ENCODE measurements at places on chromosomes 6 and 20. TPM values are rescaled to one million over a fixed set of nuclear protein-coding genes. Genes with fewer than 3 reads are reported as not detected.

DNA sequence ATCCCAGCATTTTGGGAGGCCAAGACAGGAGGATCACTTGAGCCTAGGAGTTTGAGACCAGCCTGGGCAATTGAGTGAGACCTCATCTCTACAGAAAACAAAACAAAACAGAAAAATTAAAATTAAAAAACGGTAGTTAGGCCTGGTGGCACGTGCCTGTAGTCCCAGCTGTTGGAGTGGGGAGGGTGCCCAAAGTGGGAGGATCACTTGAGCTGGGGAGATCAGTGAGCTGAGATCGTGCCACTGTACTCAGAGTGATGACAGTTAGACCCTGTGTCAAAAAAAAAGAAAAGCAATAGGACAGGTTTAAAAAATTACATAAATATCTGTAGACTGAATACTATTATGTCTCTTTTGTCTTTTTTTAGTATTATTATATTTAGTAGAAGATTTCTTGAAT lies 64.3 kb downstream of the ITCH start:
- DNase-seq = no peak

GRCh38 chr20:58788896-58789544 lies 61.7 kb downstream of the GNAS-AS1 start:
- no peak for DNase-seq

GRCh38 chr6:95949985-95950384 lies 65.8 kb upstream of the FUT9 start:
- DNase-seq = no peak

DNA sequence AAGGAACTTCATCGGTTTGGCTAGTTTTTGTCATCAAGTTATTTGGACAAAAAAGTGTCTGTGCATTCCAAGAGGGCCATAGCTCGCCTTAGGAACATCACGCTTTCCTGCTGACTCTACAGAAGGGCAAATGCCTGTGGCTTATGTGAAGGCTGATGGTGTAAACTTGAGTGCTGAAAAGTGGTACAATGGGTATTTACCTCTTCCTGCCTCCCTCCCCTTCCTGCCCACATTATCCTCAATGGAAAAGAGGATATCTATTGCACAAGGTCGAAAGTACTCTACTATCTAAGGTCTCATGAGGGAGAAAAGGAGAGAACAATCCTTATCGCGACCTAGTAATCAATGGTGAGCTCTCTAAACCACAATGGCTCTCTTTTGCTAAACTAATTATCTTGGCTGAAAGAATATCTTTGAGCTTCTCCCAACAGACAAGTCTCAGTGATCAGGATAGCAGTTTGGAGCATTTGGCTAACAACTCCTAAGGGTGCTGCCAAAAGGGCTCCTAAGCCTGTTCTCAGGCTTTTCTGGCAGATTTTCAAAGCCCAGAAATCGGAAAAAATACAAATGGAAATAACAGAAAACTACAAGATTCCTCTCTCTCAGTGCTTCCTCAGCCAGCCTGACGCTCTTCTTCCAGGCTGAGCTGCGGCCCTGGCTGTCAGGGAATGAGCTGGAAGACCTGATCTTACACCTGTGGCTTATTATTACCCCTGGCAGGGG lies 42.6 kb upstream of the ENPP1 start:
- no peak for DNase-seq

The SGK2 gene
- 0.25 TPM for total RNA-seq

The FOXF2 gene
- not detected for total RNA-seq

The PAX1 gene
- total RNA-seq = not detected

The CCDC170 gene
- not detected for total RNA-seq
